Activated CD8-positive, alpha-beta memory T cell treated with anti-CD3 and anti-CD28 coated beads, Interleukin-2, amount 50 U/mL, for 4 hours (primary cell): ENCODE measurements at places on chromosomes 11 and 22.

- DNase-seq, result no peak
Measured at GRCh38 chr11:34915136-34916014, 804 bp downstream of the APIP start.

DNA sequence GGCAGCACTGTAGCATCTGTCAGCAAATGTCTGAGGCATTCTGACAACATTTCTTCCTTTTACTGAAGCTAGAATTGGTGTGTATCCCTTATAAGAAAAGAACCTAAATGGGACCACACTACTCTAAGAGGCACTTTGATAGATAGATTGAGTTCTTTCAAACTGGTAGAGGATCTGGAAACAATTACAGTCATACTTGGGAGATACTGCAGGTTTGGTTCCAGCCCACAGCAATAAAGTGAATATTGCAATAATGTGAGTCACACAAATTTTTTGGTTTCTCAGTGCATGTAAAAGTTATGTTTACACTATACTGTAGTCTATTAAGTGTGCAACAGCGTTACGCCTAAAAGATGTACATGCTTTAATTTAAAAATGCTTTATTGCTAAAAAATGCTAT, 96.9 kb downstream of the SBF2 start:
- no peak for DNase-seq

- DNase-seq, result no peak
Measured at GRCh38 chr22:23752750-23753149, 1.5 kb downstream of the VPREB3 start.

DNA sequence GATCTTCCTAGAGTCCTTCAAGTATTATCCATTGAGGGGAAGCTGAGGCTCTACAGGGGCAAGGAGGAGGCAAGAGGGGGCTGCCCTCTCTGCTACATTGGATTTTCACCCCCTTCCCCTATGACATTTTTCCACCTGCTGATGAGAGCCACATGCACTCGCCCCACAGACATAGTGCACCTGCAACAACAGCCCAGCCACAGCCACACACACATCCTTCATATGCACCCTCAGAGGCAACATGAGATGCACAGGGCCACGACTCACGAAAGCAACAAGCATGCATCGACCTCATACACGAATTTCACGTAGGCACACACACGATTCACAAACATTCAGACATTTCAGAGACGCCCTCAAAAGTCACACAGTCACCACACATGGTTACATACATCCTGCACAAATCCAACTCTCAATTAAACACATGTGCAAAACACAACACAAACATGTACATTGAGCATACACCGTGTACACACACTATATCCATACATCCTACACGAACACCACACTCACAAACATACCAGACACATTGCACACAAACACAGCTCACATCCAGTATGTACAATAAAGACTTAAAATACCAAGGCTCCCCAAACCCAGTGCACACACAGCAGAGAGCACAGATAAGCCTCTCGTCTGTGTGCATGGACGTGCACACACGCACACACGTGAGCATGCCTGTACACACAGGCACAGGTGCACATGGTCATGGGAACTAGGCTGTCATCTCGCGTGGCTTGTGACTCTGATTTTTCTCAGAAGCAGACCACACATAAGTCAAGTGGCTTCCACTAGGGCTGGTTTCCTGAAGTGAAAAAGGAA, 6.3 kb upstream of the LRRC32 start:
- no peak for DNase-seq

- DNase-seq, result no peak
Measured at GRCh38 chr22:40911772-40912171, 39.4 kb upstream of the RBX1 start.

- DNase-seq, result no peak
Measured at GRCh38 chr11:112797648-112798293, 163.4 kb upstream of the NCAM1 start.

DNA sequence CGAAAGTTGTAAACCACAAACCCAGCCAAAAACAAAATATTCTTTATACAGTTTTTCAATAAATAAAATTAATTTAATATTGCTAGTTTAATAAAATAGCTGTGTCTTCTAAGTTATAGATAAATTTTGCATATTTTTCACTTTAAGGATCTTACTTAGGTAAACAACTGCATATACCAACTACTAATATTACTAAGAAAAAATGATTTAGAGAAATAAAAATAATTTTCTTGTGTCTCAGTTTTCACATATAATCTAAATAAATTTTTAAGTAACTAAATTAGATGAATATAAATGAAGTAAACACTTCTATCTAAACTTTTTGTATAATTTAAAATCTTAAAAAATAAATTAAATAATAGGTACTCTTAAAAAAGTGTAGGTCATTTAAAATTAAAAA, 67.1 kb upstream of the TOP3B start:
- no peak for DNase-seq

DNA sequence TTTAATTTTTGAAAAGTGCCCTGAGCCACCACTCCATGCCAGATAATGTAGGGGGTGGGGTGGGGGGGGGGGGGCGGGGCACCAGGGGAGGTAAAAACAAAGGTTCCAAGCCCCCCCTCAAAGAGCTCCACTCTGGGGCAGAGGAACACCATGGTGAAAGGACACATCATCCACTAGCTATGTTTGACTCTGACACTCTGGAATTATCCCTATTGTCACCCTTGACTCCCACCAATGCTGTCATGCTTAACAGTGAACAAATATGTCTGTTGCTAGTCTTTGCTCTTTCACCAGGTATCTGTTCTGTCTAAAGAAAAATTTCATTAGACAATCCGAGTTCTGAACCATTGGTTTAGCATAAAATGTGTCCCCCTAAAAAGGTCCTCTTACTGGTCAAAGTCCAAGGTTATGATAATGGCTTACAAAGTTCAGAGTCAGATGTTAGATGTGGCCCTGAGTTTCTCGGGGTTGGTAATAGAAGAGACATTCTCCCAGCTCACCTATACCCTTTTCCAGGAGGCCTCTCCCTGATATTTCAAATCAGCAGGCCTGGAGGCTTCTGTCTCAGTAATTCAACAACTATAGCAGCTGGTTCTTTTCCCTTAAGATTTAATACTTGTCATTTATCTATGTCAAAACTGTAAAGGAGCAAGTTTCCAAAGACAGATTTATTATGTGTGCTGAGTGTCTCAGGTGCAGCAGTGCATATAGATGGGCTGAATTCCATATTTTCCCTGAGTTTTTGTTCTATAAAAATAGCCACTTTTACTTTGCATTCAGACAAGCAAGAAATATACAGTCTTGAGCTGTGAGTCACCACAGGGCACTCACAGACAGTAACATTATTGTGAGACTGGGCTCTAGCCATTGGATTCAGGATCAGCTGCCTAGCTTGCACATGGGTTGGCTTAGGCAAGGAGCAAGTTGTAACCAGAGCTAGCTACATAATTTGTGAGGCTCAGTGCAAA, 174.1 kb downstream of the CSNK2A3 start:
- no peak for DNase-seq

DNA sequence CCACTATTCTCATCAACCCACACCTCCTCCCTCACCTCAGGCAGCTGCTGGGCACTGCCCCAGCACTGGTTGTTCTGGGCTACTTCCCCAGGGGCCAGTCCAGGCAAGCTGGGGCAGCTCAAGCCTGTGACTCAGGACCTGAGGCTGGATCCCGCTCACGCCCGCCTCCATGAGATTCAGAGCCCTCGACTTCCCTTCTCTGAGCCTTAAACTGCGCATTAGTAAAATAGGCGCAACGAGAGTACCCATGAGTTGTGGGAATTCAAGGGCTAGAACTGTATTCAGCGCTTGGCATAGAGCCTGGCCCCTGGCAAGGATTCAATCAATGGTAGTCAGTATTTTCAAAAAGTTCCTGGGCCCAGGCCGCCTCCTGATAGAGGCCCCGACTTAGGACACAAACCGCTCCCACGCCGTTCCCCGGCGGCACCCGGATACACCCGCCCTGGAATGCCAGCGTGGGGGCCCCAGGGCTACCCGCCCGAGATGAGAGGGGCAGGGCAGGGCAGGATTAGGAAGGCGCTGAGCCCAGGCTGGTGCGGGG, 723 bp upstream of the CD82 start:
- no peak for DNase-seq

- DNase-seq, result no peak
Measured at GRCh38 chr11:20047006-20047768, 113.1 kb downstream of the DBX1 start.

DNA sequence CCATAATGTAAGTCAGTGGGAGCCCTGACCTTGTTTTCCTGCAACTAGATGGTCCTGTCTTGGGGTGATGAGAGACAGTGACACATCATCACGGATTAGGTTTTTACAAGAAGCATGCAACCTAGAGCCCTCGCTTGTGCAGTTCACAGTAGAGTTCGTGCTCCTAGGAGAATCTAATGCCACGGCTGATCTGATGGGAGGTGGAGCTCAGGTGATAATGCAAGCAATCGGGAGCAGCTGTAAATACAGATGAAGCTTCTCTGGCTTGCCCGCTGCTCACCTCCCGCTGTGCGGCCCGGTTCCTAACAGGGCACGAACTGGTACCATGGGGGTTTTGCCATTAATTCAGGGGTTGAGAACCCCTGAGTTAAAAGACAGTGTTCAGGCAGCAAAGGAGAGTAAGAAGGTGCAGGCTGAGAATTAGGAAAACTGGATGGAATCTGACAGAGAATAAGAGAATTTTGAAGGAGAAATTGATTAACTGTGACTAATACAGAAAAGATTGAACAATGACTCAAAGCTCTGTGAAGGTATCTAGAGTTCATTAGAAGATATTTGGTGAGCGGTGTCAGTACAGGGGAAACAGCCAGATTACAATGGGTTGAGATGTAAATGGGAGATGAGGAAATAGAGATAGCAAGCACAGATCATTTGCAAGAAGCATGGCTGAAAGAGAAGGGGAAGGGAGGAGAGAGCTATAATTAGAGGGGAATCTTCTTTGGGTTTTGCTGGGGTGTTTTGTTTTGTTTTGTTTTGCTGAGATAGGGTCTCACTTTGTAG, 21.0 kb downstream of the WEE1 start:
- DNase-seq, result no peak

DNA sequence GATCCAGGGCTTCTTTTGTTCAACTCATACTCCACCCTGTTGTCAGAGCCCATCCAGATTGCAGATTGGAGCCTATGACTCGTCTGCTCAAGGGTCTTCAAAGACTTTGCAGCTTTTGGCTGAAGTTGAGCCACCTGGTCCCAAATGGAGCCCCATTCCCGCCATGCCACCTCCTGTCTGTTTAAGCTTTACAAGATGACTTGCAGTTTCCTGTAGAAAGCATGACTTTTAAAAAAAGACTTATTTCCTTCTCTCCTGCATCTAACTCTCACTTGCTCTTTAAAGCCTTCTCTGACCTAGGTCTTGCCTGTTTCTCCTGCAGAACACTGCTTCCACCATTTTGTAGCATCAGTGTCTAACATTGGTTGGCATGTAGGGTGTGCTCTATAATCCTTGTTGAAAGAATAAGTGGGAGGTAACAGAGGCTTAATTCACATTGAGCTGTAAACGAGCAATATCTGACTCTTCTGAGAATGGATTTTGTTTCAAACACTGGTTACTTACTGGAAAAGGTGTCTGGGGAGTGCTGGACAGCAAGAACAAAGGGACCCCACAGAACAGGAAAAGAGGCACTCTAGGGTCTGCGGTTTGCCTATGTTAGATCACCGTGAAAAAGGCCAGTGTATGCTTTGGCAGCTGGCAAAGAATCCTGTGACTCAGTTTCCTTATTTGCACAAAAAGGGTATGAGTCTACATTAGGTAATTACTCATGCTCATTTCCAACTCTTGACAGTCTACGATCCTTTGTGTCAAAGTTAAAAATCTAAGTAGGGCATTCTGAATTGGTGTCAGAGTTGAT, 30.3 kb downstream of the NF2 start:
- no peak for DNase-seq

DNA sequence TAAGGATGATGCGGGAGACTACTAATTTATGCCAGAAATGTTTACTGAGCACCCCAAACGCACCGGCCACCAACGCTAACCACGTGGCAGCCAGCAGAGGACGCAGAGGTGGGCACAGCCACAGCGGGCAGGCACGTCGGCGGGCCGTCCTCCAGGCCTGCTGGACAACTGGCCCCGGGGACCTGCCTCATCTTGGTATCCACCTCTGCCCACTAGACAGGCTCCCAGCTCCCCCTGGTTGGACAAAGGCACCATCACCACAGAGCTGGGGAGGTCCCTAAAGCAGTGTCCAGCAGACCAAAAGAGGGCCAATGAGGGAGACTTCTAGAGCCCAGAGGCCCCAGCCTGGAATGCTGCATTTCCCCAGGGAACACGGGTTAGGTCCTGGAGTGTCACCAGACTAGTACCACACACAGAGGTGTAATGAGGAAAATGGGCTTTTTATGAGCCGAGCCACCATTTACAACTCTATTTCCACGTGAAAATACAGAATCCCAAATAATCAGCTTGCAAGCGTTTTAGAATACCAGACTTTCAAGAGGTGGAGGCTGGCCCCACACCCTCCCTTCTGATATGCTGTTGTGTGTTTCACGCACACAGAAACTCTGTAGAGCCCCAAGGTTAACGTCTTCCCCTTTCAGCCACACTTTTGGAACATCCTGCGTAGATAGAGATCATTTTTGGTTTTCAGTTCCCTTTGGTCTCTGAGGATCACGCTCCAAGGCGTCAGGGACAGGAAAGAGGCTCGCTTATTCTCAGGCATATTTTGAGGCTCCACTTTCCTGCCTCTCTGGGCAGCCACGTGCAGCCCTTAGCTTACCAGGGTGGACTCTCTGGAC, 23.7 kb upstream of the BID start:
- no peak for DNase-seq

DNA sequence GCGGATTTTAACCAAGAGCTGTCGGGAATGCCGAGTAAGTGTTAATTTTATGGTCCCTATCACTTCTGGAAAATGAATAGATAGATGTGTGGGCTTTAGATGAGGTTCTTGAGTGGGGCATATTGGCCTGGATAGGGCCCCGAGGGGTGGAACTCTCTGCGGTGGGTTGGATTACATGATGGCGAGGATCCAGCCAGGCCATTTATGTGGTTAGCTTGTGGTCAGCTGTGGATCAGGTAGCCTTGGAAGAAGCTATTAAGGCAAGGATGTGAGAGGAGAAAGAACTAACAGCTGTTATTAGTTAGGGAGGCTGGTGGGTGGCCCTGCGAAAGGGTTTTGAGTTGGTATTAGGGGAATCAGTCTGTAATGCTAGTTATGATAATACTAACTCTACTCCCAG, 268.4 kb downstream of the NELL1 start:
- no peak for DNase-seq

GRCh38 chr11:113991170-113991569, 16.3 kb downstream of the HTR3A start:
- DNase-seq, result no peak

DNA sequence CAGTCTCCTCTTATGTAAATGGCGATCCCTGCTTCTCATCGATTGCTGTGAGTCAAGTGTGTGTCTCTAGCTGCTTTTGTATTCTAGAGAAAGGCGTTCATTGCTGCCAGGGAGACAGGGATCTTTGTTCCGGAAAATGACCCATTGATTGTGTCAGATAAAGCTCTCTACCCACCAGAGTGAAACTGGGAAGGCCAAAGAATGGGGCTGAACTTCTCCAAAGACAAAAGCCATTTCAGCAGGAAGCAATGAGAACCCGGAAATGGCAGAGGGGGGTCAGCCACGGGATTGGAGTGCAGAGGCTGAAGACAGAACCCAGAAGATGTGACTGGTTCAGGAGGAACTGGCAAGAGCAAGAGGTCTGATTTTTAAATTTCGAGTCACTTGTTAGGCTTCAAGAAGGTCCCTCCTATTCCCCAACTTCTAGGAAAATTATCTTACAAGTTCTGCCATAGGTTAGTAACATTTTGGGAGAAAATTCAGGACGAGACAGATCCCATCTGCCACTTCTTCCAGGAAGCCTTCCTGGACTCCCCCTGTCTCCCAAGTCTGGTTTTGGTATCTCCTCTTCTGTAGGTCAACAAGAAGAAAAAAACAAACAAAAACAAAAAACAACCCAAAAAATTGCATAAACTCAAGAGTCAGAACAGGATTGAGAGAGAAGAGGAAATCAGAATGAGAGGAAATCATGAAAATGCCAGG, 110.6 kb downstream of the NECTIN1 start:
- no peak for DNase-seq
